ENCODE measurements at places on chromosomes 12 and 14.

GRCh38 chr14:55107766-55108554 is 21.1 kb upstream of the LGALS3 start:
- no peak for DNase-seq

- DNase-seq = no peak
Observed at GRCh38 chr12:23548742-23549141, 400.7 kb downstream of the SOX5 start.

DNA sequence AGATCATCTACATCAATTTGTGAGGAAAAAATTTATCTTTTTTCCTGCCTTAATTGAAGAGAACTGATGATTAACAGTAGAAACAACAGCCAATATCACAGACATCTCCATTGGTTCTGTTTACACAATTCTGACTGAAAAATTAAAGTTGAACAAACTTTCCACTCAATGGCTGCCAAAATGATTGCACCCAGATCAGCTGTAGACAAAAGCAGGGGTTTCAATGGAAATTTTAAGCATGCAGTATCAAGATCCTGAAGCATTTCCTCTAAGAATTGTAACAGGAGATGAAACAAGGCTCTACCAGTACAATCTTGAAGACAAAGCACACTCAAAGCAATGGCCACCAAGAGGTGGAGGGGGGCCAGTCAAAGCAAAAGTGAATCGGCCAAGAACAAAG is 231.6 kb upstream of the KRR1 start:
- no peak for DNase-seq

- no peak for DNase-seq
Observed at GRCh38 chr12:33488036-33488435, 48.4 kb upstream of the SYT10 start.

- DNase-seq = no peak
Observed at GRCh38 chr12:72273499-72273837, 1.3 kb downstream of the TRHDE start.

GRCh38 chr12:131454418-131455217 is 256.3 kb upstream of the SFSWAP start:
- no peak for DNase-seq

DNA sequence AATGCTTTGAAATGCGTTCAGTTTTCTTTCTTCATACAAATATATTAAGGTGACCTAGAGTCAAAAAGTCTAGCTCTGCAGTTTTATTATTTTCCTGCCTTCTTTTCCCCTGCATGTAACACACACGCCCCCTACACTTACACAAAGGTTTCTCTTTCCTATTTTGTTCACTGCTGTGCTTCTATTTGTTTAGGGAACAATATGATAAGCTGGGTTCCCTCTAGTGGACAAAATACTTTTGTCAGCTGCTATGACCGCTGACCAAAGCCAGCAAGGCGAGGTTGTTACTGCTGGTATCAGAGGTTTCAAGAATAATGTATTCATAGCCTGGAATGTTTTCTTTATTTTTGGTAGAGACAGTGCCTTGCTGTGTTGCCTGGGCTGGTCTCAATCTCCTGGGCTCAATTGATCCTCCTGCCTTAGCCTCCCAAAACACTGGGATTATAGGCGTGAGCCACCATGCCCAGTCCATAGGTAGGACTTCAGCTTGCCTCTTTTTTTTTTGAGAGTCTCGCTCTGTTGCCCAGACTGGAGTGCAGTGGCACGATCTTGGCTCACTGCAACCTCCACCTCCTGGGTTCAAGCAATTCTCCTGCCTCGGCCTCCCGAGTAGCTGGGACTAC is 33.4 kb downstream of the FNTB start:
- DNase-seq = peak; percentile 25

Measured in NCI-H510A (cell line).